Stimulated activated CD4-positive, alpha-beta T cell treated with anti-CD3 and anti-CD28 coated beads, Interleukin-1b, Interleukin-23, amount 100 ng/mL, for 48 hours (primary cell): ENCODE measurements at places on chromosomes 5 and 9.

- DNase-seq, result no peak
These were observed 75.7 kb downstream of the GCNT4 start for GRCh38 chr5:74976651-74977050.

- DNase-seq, result no peak
These were observed 586.2 kb downstream of the ZNF608 start for GRCh38 chr5:124160265-124160664.

DNA sequence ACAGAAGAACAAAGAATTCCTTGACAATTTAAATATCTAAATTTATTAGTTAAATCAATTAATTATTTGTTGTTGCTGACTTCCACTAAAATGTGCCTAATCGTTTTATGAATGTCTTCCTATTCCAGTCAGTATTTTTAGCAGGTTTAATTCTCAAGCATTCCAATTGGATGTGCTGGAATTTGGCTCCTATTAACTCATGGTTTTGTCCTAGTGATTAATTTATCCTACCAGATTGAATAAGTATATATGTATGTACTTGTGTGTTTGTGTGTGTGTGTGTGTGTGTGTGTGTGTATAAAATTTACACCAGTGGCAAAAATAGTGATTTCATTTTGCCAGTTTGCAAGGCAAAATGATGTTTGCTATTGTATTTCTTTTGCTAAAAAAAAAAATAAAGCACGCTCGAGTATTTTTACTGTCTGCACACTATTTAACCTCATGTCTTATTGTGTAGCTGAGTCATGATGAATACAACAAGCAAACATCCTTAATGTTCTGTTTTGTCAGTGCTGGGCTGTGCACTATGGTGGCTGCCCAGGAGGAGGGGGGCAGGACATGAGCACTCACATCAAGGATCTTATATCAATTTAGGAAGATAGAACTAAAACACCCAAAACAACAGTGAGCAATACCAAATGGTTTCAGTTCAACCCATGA, 375.5 kb downstream of the PDE4D start:
- DNase-seq, result no peak

DNA sequence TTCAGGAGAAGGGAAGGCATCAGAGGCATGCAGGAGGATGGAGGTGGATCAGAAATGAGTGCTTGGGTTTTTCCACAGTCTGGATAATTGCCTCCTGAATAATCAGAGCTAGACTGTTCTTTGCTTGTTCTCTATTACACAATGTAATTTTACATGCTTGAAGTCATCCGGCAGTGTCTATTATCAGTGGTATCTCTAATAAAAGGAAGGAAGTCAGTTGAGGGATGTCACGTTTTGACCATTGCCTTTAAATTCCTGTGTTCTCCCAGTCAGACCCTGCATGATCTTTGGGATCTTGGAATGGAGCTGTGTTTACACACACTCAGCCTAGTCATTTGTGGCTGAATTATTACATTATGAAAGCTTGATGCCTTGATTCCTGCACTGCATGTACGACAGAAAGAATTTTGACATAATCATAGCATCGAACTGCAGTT, 91.0 kb downstream of the PDE8B start:
- DNase-seq, result no peak

DNA sequence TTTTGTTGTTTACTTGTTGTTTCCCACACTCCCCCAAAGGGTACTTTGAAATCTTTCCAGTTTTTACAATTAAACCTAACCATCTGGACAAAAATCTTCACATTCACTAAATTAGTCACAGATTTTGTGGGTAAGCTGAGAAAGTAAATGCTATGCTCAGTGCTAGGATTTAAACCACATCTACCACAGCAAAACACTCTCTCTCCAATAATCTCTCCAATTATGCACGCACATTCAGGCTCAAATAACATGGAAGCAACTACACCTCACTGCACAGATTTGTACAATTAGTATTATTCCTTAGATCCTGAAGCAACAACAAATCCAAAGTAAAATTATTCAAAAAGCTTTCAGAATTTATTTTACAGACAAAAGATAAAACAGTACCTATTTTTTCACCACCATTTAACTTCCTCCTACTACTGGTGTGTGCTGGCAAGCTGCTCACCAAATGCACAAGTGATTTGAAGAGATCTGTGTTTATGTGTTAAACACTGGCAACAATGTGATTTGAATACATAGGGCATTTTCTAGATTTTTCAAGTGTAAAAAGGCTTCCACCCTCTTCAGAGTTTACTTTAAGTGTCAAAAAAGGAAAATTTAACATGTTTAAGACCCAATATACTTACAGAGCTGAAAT, 16.6 kb downstream of the ZNF608 start:
- DNase-seq, result no peak

GRCh38 chr5:82050955-82051354, 79.1 kb downstream of the ATG10 start:
- no peak for DNase-seq

DNA sequence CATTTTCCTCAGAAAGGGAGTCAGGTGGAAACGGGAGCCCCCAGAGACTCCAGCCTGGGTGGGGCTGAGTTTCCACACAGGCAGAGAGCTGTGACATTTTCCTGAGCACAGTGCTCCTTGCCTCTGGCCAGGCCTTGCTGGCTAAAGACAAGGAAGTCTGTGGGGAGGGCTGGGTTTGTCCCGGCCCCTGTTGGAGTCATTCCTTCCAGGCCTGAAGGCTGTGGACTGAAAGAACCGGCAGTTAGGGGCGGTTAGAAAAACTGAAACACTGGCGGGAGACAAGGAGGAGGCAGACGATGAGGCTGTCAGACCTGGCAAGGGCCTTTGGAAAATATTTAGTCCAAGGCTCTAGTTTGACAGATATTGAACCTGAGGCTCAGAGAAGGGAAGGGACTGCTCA, 29.9 kb downstream of the COL15A1 start:
- no peak for DNase-seq

GRCh38 chr9:86410281-86410680, 56.1 kb upstream of the TUT7 start:
- DNase-seq, result no peak

- no peak for DNase-seq
These were observed 75.6 kb downstream of the VCAN start for GRCh38 chr5:83547161-83547560.
